ENCODE measurements at places on chromosomes 3 and 15.

GRCh38 chr3:101518421-101518871 is 5.4 kb upstream of the SENP7 start:
- peak; percentile 21 for DNase-seq

DNA sequence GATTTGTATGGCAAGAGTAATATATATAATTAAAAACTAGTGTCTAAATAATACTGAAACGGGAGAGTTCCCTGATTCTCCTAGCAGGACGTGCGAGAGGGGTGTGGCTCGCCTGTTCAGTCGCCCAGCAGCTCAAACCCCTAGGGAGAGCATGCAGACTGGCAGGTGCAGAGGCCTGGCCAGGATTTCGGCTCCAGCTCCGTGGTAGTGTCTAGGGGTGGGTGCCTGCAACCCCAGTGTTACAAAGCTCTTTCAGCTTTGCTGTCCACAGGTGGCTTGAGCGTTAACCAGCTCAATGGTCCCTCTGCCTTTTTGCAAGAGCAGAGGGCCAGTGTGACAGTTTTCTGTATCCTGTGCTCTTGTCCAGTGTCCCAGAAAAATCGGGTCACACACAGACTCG is 226.6 kb downstream of the ALCAM start:
- DNase-seq: no peak

GRCh38 chr3:172622156-172622555 is 88.7 kb downstream of the NCEH1 start:
- no peak for DNase-seq

GRCh38 chr15:45326741-45327140 is 51.6 kb downstream of the GATM start:
- DNase-seq: no peak

DNA sequence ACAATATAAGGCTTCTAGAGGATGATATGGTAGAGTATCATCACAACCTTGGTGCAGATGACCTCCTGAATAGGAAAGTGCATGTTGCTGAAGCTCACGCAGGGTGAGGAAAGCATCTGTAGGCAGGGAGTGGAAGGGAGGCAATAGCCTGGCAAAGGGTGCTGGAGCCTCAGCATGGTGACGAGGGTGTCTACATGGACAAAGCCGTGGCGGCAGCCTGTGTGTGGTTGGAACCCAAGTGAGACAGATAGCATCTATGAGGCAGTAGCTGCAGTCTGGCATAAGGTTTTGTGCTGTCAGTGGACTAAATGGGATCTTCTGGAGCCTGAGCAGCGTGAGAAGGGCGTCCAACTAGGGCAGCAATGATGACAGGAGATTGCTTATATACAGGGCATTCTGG is 132.5 kb downstream of the DLG1 start:
- DNase-seq: no peak

DNA sequence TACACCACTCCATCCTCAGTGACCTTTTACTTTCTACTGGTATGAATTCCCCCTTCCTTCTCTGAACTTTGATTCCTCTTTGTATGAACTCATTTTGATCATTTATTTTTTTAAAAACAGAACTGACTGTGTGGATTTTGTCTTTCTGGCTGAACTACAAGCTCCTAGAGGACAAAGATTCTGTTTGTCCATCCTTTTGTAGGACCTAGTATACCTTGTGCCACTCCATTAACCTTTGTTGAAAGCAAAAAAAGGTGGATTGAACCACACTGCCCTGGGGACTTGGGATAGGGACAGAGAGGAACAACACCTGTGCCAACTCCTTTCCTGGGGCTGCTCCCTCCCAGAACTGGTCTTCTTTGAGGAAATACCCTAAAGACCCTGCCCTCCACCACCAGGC is 23.6 kb downstream of the FSTL1 start:
- DNase-seq: no peak

DNA sequence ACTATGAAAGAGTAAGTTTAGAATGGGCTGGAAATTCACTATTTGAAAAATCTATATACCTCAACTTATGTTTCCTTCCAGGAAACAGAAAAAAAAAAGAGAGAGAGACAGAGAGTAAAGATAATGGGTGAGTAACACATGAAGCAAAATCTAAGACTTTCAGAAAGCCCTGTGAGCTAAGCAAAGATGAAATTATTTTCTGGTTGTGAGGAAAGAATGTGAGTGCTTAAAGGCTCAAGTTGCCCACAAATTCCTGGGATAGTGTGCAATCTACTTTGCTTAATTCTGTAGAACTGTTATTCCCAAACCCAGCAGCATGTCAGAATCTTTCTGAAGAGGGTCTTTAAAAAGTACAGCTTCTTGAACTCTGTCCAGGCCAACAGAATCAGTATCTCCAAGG is 337.7 kb upstream of the AGTR1 start:
- DNase-seq: no peak

DNA sequence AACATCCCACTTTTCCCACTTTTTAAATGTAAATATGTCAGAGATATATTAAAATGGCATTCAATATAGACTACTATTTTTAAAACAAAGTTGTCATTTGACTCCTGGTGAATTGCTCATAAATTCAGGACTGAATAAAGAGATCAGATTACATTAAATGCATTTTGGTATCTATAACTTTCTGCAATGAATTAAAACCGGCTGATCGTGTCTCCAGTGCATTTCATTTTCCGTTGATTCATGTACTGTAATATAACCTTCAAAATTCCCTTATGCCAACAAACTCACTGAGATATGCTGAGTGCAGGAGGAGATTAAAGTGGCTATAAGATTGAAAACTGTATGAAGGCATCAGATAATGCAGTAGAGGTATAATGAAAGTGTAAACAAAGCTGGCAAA is 361.1 kb upstream of the CDIN1 start:
- DNase-seq: no peak

- DNase-seq: no peak
Measured at GRCh38 chr15:96274087-96274440, 56.4 kb upstream of the NR2F2 start.

GRCh38 chr3:169990431-169990830 is 23.8 kb downstream of the SEC62 start:
- DNase-seq: no peak

DNA sequence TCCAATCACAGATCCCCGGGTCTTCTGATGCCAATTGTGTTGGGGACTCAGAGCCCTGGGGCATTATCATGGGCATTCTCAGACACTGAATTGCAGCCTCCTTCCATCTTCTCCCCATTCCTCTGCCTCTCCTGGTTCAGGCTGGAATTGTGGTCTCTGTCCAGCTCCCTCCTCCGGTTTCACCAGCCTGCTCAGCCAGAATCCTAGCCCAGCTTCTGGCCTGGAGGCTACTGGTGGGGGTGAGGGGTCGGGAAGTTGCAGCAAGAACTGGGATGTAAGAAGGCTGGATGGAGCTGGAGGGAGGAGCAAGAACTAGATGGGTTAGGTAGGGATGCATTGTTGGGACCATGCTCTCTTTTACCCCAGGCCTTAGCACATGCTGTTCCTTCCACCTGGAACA is 53.5 kb downstream of the TLE3 start:
- no peak for DNase-seq

GRCh38 chr3:87836026-87836425 is 222.8 kb downstream of the CGGBP1 start:
- DNase-seq: no peak

DNA sequence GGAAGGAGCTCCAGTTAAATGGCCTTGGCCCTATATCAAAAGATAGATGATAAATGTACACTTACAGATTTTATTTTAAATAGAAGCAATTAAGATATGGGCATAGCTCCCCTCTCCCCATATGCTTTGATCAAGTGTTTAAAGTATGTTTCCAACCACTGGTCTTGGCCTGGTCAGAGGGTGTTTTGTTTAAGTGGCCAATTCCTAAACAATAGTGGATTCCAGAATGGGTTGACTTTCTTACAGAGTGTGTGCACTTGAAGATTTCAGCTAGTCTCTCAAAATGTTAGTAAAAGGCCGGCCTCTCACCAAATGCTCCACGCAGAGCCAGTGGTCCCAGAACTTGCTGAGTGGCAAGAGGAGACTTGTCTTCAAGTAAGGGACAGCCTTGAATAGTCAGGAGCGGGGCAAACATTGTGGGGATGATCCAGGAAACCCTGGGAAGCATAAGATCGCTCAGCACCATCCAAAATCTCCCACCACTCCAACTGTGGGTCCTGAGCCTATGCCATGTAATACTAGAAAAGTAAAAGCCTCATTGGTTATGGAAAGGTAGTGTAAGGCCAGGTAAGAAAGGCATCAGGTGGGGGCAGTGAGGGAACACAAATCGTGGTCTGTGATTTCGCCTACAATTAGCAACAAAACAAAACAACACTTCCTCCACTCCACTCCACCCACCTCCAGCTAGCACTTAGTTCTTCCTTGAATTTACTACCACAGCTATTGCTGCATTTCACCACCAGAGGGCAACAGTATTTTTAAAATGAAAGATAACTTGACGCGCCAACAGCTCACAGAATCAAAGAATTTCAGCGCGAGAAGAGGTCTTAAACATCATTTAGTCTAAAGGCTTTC is 4.8 kb downstream of the RARRES1 start:
- peak; percentile 78 for DNase-seq

- DNase-seq: peak; percentile 26
Measured at GRCh38 chr3:63961891-63962290, 49.7 kb upstream of the SCAANT1 start.

- peak; percentile 60 for DNase-seq
Measured at GRCh38 chr3:15557511-15557946, 36.0 kb upstream of the COLQ start.

DNA sequence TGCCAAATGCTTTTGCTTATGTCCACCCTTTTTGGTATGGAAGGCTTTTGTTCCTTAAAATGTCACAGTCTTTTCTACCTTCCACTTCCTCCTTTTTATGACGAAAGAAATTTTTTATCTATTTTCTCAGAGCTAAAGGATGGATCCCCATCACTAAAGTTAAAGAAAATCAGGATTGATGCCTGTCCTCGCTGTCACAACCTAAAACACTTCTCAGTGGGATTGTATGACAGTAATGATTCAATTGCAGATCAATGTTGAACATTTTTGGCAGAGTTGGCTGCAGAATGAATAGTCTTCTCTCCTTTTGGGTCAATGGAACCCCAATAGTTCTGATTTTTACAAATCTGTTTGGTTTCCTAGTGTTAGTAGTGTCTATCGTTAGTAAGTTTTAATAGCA is 549.8 kb upstream of the ROBO2 start:
- no peak for DNase-seq

GRCh38 chr3:10238345-10239183 is 9.7 kb upstream of the TATDN2 start:
- DNase-seq: no peak

GRCh38 chr3:36693670-36694069 is 70.7 kb downstream of the DCLK3 start:
- no peak for DNase-seq

- no peak for DNase-seq
Measured at GRCh38 chr15:97684249-97684648, 276.3 kb upstream of the ARRDC4 start.

GRCh38 chr3:66431494-66431893 is 69.3 kb downstream of the LRIG1 start:
- no peak for DNase-seq

DNA sequence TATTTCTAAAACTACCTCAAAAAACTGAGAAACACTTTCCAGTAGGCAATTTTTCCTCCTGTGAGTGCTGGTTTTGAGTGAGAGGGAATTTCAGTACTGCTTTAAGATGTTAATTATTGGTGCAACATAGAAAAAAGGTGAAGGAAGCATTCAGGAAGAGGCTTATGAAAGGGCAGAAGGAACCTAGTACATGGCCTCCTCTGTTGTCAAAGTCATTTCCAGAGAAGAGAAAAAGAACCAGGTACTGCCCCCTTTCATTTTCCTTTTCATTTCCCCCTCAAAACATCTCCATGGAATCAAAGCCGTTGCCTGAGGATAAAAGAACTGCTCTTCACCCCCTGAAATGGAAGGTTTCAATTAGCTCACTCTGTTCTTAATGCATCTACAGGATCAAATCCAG is 19.8 kb downstream of the RARRES1 start:
- no peak for DNase-seq

DNA sequence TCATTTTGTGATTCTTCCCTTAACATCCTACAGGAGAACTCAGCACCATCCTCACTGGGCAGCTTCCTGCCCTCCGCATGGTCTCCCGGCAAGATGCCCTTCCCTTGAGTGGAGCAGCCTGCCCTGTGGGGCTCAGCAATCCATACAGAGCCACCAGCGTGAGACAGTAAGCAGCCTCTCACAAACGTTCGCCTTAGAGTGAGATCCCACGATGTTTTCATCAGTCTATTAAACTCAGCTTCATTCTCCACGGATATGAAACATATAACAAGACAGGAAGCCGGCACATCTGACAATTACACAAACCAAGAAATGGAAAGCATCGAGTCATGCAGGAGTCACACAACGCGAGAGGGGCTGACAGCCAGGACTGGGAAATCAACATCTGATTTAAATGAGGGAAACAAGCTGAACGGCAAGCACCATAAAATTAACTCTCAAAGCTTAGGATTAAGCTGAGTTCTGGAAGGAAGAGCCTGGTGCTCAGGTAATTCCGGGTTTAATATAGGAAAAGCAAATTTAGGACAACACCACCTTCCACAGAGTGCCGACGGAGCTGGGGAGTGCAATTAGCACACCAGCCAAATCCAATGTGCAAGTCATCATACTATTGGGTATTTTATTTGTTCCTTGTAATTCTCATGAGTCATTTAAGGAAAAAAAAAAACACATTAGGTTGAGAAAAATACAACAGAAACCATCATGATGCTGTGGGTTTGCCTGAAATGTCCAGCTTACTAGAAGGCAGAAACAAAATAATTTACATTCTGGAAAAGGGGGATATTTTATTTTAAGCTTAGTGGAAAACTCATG is 272.0 kb downstream of the OCA2 start:
- no peak for DNase-seq

- no peak for DNase-seq
Measured at GRCh38 chr15:42152196-42152920, 4.1 kb downstream of the PLA2G4F start.

DNA sequence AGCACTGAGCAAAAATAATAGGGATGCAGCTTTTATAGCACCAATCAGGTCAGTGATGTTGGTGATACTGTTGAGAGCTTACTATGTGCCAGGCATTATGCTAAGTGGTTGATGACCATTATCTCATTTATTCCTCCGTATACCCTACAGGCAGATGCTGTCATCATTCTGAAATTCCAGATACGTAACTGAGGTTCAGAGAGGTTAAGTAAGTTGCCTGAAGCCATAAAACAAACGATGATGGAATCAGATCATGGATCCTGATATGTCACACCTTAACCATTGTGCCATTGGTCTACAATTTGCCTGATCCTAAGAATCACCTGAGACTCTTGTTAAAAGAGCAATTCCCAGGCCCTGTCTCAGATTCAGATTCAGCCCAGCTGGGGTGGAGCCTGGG is 49.5 kb downstream of the ST6GAL1 start:
- no peak for DNase-seq

DNA sequence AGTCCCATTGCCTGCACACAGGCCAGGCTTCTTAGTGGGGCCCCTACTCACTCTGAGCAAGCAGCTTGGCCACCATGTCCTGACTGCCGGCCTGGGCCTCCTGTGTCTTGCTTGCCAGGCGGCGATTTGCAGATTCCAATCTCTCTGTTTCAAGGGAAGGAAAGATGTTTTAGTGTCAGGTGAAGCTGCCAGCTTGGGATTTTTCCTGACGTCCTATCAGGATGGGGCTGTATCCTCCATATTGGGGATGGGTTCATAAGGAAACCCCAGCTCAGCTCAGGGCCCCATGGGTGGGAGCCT is 8.5 kb downstream of the AMOTL2 start:
- no peak for DNase-seq
